ENCODE measurements at places on chromosomes 5 and 9.

DNA sequence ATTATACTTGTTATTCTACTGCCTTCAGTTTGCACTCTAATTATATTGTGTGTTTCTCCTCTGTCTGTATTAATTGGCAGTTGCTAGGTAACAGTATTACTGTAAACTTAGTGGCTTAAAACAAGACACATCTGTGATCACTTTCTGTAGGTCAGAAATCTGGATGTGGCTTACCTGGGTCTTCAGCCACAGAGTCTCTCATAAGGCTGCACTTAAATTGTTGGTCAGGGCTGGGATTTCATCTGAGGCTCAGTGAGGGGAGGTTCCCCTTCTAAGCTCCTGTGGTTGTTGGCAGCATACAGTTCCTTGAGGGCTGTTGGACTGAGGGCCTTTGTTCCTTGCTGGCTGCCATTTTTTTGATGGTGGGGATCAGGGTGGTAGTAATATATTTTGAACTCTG lies 68.8 kb downstream of the SLC44A1 start:
- DNase-seq: no peak

DNA sequence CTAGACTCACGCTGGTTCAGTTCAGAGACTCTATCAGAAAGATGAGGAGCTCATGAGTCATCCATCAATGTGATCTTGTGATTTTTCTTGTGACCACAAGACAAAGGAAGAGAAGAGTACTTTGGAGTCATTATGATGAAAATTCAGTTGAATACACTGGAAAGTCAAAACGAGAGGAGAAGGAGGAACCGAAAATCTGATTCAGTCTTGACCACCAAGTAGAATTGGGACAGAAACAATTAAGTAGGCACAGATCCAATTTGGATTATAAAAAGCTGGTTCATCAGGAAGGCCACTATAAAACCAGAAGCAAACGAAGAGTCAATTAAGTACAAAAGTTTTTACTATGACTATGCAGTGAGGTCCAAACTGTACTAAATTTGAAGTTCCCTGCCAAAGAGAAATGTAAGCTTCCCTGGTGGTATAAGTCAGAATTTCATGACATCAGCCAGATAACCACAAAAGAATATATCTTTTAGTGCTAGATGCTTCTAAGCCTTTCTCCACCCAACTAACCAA lies 90.9 kb downstream of the THBS4 start:
- DNase-seq: no peak

GRCh38 chr5:161115941-161116340 lies 263.9 kb upstream of the ATP10B start:
- DNase-seq: no peak

GRCh38 chr5:125093776-125094175 lies 347.3 kb upstream of the ZNF608 start:
- DNase-seq: no peak

DNA sequence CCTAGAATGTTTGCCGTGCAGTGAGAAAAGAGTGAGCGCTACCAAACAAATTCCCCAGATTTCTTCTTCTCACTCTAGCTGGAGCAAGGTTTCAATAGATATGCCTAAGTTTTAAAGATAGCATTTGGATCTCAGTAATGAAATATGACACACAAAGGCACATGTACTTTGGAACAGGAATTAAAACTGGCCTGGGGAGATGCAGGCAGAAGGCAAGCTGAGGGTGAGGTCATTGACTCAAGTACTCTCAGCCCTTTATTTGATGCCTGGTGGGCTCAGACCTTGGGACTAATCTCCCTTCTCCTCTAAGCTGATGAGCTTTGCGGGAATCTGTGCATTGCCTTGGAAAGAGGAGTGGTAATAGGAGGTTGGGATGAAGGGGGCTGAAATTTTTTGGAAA lies 323.3 kb upstream of the SLC30A5 start:
- no peak for DNase-seq

DNA sequence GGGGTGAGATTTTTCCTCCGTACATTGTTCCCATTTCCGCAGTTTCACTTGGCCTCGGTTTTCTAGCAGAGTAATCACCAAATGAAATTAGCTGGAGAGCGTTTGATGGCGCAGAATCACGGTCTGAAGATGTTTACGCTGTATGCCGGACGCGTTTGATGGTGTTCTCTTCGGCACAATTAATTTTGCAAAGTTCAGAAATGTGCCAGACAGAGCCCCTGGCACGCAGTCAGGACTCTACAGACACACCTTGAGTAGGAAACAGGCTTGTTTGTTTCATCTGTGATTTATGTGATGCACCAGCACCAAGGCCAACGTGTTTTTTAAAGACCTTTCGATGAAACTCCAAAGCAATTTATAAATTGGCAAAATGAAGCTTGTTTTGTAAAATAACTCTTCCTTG lies 863 bp upstream of the LIFR start:
- no peak for DNase-seq

GRCh38 chr5:143886096-143886495 lies 74.1 kb downstream of the HMHB1 start:
- no peak for DNase-seq

GRCh38 chr5:178642351-178642909 lies 15.6 kb upstream of the CLK4 start:
- no peak for DNase-seq

GRCh38 chr9:116288658-116289057 lies 135.1 kb downstream of the PAPPA start:
- DNase-seq: no peak

DNA sequence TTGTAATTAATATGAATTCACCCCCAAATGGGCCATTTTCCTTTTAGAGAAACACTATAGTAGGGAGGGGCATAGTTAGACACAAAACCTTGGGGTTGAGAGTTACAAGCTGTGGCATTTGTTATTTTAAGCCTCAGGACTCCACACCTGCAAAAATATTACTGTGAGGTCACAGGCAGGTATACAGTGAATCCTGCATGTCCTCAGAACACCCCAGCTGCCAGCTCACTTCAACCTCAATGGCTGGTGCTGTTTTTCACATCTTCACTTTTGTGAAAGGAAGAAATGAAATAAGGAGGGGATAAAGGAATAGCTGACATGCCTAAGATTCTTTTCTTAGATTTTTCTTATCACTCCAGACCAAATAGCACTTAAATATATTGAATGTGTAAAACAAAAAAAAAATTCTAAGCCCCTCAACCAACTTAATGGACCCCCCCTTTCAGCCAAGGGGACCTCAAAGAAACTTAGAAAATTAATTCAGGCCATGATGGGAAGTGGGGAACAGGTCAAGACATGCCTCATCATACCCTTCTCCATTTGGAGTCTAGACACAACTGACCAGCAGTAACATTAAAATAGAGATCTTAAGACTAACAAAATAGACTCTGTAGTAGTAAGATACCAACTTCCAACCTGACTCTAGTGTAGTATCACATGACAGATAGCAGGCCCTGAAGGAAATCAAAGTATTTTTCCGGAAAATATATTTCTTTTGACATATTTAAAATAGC lies 9.2 kb downstream of the C9orf85 start:
- no peak for DNase-seq

DNA sequence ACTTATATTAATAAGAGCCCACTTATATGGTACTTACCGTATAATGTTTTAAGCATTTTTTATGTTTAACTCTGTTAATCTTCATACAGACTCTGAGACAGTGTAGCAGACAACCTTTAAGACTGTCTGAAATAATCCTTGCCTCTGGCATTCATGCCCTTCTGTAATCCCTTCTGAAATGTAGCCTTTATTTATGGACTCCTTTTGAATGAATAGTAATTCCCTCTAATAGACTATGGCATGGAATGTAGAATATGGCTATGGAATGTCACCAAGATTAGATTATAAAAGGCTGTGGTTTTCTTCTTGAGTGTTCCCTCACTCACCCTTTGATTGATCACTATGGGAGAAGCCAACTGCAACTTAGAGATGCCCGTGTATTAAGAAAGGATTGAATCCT lies 439.4 kb downstream of the SH3GL2 start:
- DNase-seq: no peak

DNA sequence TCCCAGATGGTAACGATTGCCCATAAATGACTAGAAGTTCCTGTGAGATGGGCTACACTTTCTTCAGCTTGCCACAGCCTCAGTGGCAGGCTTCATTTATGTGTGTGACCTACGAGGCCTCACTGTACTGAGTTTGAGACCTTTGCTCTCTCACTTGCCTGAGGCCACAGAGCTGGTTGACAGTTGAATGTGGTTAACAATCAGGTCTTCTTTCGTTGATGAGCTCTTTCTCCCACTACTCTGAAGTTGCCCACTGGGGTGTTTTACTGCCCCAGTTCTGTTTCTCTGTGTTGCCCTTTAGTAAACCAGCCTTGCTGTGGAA lies 70.5 kb downstream of the CYFIP2 start:
- DNase-seq: no peak

DNA sequence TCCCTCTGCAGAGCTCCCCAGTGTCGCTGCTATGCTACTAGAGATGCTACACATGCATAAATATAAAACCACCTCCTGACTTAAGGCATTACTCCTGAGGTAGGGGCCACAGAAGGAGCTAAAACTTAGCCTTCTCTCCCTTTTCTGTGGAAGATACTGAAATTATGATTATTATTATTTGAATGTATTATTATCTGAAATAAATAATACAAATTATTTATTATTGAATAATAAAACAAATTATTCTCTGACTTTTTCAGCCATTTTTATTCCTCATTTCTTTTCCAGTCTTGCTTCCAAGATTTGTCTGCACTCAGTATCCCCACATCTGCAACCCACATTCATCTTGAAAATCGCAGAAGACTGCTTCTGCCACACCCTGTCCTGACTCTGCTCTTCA lies 414.9 kb upstream of the ACO1 start:
- DNase-seq: no peak

GRCh38 chr5:178356431-178356872 lies 123.8 kb upstream of the PHYKPL start:
- DNase-seq: no peak

DNA sequence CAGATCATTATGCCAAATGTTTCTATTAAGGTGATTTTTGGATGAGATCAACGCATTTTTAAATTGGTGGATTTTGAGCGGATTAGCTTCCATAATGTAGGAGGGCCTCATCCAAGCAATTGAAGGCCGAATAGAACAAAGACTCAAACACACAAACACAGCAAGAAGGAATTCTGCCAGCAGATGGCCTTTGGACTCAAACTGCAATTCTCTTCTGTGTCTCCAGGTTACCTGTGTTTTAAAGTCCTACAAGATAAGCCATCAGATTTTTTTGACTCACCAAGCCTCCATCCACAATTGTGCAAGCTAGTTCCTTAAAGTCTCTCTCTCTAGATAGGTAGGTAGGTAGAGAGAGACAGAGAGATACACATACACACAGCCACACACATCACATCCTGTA lies 25.5 kb downstream of the CDH6 start:
- no peak for DNase-seq

DNA sequence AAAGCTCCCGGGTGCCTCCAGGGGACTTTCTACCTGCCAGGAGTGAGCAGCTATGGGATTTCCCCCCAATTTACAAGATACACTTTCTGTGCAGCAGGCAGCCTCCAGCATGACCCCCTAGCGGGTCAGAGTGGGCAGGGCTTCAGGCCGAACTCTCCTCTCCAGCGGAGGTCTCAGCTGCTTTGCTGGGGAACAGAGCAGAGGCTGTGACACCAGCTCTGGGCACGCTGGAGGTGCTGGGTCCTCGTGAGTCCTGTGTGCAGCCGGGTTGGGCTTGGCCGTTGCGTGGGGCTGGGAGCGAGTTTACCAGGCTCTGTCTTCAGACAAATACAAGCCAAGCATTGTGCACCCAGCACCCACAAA lies 2.9 kb downstream of the NRARP start:
- DNase-seq: no peak

- no peak for DNase-seq
These were observed 39.3 kb downstream of the CRB2 start for GRCh38 chr9:123395276-123395688.

- DNase-seq: no peak
These were observed 173.4 kb downstream of the ZNF462 start for GRCh38 chr9:107036367-107036766.

GRCh38 chr9:133276001-133276884 lies 1.2 kb upstream of the ABO start:
- DNase-seq: no peak

- DNase-seq: no peak
These were observed 86.7 kb downstream of the GOLPH3 start for GRCh38 chr5:32087086-32088082.

- no peak for DNase-seq
These were observed 82.6 kb upstream of the ADAMTS19 start for GRCh38 chr5:129377504-129377903.

- no peak for DNase-seq
These were observed 616 bp upstream of the TSPAN17 start for GRCh38 chr5:176646707-176647029.

DNA sequence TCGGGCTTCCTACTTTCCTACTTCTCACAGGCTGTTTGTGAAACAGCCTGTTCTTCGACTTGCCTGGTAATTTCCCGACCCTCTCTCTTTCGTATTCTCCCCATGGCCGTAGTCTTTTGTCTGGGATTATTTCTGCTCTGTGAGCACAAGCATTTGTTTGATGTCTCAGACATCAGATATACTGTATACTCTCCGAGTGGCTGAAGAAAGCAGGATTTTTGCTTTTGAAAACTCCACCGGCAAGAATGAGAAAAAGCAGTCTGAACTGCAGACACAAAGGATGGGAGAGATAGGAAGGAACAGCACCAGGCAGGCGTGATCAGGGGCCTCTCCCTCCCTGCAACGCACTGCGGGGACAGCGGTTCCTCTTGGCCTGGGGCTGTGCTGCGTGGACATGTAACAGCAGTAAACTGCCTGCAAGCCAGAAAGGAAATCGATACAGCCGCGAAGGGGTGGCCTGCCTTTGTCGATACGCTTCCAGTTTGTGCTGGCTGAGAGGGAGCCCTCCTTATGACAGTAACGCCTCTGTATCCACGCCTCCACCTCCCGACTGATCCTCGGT lies 313.9 kb upstream of the TLE4 start:
- no peak for DNase-seq

GRCh38 chr5:177545487-177546257 lies 8.7 kb downstream of the FAM193B start:
- no peak for DNase-seq

DNA sequence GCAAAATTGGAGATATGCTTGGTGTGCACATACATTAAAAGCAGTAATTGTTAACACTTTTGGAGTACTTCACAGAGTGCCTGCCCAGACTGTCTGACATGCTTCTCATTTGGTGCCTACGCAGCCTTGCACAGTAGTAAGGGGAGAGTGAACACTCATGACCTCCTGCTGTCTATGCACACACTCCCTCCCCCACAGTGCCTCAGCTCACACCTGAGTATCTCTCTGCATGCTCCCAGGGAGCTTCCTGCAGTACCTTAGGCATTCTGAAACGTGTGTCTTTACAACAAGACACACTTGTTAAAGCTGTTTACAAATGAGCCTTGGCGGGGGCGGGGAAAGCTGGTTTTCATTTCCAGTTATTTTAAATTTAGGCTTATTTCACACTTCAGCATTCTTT lies 18.0 kb downstream of the MAP3K1 start:
- DNase-seq: no peak

- DNase-seq: no peak
These were observed 12.6 kb downstream of the HK3 start for GRCh38 chr5:176886336-176887251.

GRCh38 chr9:129900263-129901027 lies 65.2 kb downstream of the USP20 start:
- peak; percentile 15 for DNase-seq

GRCh38 chr5:158911693-158912363 lies 187.9 kb downstream of the EBF1 start:
- DNase-seq: no peak
